ENCODE measurements at places on chromosomes 4 and X.

GRCh38 chr4:99134586-99134985 lies 9.5 kb downstream of the ADH4 start:
- no peak for DNase-seq

DNA sequence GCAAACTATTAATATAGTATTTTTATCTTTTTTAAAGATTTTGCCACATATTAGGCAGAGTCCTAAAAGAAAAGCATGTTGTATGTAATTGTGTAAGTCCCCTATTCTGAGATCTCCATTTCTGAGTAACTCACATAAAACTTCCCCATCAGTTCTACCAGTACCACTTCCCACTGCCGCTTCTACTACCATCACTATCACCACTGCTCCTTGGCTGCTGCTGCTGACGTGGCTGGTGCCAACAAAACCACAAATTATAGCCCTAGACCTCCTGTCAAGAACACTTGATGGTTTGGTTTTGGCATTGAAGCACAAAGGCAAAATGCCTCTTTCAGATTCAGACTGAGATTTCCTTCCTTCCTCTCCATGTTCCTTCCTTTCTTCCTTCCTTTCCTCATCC lies 106.4 kb downstream of the MMRN1 start:
- no peak for DNase-seq

DNA sequence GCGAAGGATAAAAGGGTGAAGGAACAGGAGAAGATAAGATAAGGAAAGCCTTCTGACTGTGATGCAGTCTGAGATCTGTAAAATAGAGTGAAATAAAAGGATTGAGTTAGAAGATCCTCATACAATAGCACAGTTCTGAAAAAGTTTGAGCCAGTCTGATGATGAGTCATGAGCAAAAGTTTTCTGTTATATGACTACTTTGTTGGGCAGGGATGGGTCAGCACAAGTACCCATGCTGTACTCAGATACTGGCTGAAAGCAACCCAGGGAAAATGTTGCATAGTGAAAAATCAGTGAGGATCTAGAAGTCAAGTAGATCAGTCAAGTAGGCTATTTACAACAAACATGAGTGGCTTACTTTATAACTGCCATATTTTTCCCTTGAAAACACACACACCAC lies 253.5 kb downstream of the PCDH10 start:
- DNase-seq: no peak

- no peak for DNase-seq
These were observed 77.1 kb upstream of the ATXN3L start for GRCh38 chrX:13396924-13397323.

DNA sequence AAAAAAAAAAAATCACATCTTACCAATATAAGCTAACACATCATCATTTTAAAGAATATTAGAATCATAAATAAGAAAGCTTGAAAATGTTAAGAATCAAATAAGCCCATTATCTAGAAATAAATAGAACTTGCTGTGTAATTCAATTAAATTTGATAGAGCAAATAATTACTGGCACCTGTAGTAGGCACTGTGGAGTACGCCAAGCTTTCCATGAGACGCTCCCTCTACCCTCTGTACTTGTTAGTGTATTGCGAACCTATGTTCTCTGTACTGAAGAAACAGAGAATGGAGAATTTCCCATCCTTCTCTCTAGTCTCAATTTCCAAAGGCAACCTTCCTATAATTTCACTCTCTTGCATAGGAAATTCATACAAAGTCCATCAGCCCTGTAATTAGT lies 61.7 kb upstream of the HAND2 start:
- no peak for DNase-seq

DNA sequence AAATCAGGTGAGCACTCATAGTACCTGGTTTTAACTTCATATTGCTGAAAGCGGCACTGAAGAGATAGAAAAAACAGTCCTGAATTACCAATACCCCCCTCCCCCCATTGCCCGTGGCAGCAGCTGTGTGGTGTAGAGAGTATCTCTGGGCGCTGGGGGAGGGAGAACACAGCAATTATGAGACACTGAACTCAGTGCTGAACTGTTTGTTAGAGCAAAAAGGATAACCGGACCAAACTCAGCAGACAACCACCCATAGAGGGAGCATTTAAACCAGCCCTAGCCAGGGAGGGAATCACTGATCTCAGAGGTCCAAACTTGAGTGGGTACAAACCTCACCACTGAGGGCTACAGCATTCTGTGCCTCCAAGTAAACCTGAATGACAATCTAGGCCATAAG lies 457.4 kb upstream of the TEX13C start:
- DNase-seq: no peak

DNA sequence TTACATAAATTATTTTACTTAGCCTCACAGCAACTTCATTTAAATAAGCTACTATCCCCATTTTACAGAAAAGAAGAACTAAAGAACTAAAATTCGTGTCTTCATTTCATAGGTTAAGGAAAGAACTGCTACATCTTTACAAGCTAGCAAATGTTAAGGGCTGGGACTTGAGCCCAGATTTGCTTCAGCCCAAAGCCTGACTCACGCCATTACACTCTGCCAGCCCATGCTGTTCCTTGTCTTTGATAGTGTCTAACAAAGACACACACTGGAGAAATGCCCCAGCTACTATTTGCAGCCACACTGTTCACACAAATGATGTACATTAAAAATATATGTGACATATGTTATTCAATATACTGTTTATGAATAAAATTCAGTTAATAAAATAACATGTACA lies 29.0 kb upstream of the ERVMER34-1 start:
- DNase-seq: no peak

- no peak for DNase-seq
These were observed 975.8 kb downstream of the C4orf33 start for GRCh38 chr4:130071746-130072145.

DNA sequence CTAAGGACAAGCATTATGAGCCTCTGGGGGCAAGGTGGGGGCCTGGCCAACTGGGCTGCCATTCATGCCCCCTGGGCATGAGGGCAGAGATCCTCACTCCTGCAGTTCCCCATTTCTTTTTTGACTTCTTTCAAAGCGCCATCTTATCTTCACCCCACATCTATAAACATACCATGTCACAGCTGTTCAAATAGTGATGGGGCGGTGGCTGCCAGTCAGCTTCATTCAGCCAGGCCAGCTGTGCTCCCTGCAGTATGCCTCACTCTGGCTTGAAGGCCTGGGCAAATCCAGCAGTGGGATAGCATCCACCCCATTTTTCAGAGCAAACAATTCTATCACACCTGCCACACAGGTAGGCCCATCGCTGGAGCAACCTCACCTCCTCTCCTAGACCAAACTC lies 85.5 kb downstream of the NHSL2 start:
- DNase-seq: no peak

- DNase-seq: no peak
These were observed 85.3 kb downstream of the CLCN4 start for GRCh38 chrX:10242026-10242425.

GRCh38 chr4:61203436-61203790 lies 3.3 kb downstream of the ADGRL3 start:
- no peak for DNase-seq

DNA sequence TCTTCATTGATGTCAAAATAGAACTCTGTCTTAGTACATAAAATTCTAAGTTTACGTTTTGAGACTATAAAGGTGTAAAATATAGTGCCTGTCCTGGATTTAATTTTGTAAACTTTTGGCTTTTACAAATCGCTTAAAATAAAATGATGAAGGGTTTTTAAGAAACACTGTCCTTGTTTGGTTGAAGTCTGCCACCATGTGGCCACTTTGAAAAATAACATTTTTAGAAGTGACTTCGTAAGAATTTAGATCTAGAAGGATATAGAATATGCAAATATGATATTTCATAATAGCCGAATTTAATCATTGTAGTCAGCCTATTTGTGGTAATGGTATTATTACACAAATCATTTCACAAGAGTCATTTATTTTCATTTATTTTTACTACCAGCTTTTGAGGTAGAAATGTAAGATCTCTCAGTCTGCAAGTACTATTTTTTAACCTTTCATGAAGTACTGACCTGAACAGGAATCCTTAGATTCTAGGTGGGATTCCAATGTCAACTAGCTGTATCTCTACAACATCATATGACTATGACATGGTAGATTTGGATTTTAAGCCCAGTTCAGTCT lies 31.0 kb upstream of the FAT4 start:
- no peak for DNase-seq

GRCh38 chr4:36502350-36502749 lies 220.9 kb downstream of the DTHD1 start:
- DNase-seq: no peak

DNA sequence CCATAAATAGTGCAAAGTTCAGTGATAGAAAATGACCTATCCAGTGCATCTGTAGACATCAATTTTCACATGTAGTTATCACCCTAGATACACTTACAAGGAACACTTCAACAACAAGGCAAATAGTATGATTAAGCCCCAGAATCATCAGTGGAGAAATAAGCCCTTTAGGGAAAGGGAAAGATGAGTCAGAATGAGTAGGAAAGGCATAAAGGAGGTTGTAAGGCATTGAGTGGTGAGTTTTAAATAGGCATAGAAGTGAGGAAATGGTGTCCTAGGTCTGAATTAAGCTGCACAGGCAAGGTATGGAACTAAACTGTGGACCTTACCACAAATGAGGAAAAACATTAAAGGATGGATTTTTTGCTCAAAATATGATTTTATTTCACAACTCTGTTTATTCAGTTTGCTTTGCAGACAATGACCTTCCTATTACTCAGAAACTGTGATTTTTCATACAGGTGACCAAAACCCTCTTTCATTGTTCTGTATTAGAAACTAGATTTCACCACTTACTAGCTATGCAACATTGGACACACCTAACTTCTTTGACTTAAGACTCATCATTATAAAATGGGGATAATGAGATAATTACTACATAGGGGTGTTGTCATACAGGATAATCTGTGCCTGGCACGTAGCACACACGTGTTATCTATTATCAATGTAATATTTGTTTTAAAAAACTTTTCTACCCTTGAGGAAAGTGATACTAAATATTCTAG lies 57.0 kb upstream of the MAP9 start:
- no peak for DNase-seq

GRCh38 chr4:150072906-150073714 lies 5.1 kb upstream of the DCLK2 start:
- DNase-seq: no peak

GRCh38 chr4:86048426-86048825 lies 311.4 kb downstream of the MAPK10 start:
- DNase-seq: no peak

DNA sequence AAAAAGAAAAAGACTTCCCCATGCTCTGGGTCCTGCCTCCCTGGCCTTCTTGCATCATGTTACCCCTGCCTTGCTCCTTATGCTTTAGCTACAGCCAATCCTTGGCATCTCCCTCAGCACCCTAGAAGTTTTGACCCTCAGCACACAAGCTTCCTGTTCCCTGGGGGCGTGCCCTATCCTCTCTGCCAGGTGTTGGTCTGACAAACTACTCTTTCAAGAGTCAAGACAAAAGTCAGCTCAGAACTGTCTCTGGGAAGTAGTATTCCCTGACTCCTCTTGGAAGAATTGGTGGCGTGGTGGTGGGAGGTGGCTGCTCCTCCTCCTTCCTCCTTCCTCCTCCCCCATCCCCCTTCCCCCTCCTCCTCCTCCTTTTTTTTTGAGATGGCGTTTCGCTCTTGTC lies 41.0 kb downstream of the PRPS1 start:
- no peak for DNase-seq

DNA sequence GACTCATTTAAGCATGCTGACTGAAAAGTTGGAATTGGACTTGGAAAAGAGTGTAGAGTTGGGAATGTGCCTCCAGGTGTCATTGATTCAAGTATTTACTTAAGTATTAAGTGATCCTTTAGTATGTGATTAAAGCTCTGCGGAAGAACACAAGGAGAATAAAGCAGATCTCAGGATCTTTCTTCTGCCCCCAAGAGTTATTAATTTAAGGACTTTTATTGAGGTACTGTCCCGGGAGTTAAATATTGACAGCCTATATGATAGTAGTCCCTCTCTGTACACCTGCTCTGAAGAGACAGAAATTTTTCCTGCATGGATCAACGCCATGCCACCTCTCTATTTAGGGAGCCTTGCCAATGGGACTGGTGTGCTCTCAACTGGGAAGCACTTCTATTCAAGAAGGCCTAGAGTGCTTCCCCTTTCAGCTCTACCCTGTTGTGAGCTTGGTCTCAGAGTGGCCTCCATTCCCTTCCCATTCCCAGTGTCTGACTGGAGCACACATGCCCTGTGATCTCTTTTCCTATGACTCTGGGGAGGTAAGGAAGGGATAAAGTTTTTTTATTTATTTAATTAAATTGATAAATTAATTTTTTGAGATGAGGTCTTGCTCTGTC lies 75.9 kb downstream of the SHISA3 start:
- DNase-seq: no peak

DNA sequence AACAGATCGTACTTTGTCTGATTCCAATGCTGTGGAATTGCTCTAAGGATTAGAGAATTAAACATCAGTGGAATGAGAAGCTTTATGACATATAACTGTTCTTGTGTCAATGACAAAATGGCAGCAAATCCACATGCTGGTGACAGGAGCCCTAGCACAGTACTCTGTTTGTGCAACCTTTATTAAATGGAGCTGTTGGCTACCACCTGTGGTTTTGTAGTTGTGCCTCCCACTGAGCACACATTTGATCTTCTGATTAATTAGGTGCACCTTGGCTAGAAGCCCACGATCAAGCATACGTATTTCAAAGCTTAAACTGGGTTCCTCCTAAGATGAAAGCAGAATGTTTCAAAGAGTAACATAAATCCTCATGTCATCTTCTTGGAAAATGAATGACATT lies 394.0 kb upstream of the IGFBP7 start:
- DNase-seq: no peak

- DNase-seq: no peak
These were observed 145.1 kb downstream of the COL4A5 start for GRCh38 chrX:108584617-108585211.

DNA sequence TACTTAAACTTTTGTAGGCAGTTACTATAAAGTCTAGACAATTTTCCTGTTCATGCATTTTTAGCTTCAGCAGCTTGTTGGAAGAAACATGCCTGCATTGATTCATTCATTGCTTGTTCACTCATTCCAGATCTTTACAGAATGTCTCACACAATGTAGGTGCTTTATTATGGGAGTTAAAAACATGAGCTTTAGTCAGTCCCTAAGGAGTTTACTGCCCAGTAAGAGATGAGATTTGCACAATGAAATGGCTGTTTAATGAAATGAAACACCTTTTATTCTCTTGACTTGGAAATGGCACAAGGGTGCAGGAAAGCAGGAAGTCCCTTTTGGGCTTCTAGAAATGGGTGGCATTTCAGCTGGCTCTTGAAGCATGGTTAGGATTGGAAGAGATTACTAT lies 2.9 kb downstream of the NOCT start:
- DNase-seq: no peak
